ENCODE measurements at places on chromosomes 2 and 18.

DNA sequence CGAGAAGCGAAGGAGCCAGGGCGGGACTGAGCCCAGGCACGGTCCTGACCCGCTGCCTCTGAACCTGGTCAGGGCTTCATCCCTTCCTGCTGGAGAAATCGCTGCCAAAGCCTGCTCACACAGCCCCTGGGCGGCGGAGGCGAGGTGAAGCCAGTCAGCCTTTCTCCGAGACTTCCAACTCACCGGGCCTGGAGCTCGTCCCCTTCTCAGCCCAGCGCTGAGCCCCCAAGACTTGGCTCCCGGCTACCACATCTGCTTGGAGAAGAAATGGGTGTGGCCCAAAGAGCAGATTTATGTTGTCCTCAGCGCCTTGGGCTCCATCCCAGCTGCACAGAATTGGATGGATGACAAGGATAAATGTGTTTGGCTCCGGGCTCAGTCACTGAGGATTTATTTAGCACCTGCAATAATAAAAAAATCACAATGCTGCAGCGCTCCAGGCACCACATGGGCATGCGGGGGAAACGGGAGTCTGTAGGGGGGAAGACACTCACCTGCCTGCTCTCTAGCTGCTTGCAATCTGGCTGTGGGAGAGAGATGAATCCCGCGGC, 64.9 kb downstream of the ACTR2 start:
- no peak for DNase-seq

- no peak for DNase-seq
Measured at GRCh38 chr2:72292433-72292832, 144.8 kb upstream of the CYP26B1 start.

DNA sequence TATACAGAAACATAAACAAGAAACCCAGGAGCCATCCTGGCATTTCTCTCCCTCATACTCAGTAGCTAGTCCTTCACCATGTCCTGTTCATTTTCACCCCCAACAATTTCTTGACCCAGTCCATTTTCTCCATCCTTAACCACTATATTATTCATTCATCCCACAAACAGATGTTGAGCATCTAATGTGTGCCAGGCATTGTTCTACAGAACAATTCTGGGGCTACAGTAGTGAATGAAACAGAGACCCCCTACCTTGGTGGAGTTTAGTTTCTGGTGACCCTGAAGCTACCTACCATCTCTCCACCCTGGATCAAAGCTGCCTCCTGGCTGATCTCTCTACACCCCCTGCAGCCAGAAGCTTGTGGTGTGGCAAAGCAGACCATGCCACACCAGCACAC, 27.5 kb upstream of the BZW1 start:
- no peak for DNase-seq

DNA sequence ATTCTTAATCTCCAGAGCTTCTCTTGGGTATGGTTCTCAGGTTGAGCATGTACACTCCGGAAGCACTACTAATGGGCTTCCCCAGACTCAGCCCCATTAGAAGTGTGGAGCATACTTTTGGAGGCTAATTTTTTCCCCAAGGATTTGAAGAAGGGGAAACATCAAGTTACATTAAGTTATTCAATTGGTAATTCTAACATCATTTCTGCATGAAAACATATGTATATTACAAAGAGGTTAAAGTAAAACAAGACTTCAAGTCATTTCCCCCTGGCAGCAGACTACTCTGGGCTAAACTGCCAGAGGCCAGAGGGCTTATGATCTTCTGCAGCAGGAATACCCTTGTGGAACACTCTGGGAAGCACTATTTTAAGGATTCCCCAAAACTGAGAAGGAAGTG, 227.7 kb upstream of the STK17B start:
- no peak for DNase-seq

- no peak for DNase-seq
Measured at GRCh38 chr2:208163489-208163888, at the start of gene CRYGA. CRYGA (minus strand) TSS chr2:208163589; CDS start chr2:208163556, 33 bp downstream.

GRCh38 chr2:4792126-4792525, 900.1 kb upstream of the SOX11 start:
- no peak for DNase-seq

- no peak for DNase-seq
Measured at GRCh38 chr2:3284657-3285630, 92.7 kb downstream of the EIPR1 start.

- no peak for DNase-seq
Measured at GRCh38 chr2:136057802-136058140, 60.2 kb downstream of the CXCR4 start.

DNA sequence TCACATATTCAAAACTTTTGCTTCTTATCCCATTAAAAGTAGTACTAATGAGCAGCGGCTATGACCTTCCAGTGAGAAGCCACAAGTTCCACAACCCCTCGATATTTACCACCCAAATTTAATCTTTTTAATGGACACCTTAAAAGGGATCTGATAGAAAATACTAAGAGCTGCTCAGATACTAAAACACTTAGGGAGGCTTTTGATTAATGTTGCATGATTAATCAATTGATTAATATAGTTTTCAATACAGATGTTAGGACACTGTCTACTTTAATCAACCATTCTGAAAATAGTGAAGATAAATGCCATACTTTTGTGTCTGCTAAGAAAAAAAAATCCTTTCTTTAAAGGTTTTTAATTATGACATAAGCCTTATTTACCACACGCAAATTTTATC, 1312.8 kb upstream of the ACVR2A start:
- no peak for DNase-seq

DNA sequence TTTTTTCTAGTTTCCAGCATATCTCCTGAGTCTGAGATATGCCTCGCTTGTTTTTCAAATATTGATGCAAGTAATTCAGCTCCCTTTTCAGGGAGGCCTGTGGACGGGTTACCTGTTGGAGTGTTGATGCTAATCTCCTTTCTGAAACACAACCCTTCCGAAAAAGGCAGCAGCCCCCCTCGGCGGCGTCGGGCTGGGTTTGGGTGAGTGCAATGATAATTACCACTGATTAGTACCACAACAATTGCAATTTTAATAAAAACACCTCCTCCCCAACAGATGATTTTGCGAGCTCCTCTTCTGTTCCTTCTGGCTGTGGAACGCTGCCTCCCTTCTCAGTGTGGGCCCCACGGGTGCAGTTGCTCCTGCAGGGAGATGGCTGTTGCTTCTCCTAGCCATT, 66.3 kb downstream of the PTGR3 start:
- peak; percentile 44 for DNase-seq

GRCh38 chr2:39356922-39357639, 80.0 kb downstream of the MAP4K3 start:
- no peak for DNase-seq

GRCh38 chr2:41283079-41283775, 764.6 kb upstream of the PKDCC start:
- no peak for DNase-seq

DNA sequence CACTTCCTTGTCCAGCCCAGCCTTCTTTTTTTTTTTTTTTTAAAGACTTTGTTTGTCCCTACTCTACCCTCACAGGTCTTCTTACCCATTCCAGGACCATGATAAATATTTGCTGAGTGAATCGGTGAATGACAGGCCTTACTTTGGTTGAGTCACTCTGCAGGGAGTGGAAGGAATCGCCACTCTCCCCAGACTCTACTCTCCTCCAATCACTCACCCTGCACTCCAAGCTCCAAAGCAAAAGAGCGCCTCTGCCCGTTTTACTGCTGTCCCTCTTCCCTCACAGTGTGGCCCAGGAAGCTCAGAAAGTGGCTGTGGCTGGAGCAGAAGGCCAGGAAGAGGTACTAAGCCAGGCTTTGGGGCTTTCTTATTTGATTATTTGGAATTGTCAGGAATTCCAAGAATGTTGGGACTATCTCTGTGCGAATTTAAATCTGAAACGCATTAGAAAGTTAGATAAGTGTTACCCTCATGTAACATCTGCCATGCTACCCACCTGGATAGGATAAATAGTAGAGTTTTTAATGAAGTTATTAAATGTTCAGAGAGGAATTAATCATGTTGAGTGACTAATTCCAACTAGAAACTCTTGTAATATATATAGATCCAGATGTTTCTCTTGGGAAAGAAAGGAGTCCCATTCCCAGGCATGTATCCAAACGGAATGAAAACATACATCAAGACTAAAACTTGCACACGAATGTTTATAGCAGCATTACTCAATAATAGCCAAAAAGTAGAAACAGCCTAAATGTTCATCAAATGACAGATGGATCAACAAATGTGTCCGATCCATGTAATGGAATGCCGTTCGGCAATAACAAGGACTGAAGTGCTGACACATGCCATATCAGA, 43.0 kb upstream of the CHMP1B start:
- DNase-seq: no peak

GRCh38 chr18:8298186-8298585, 311.1 kb upstream of the RAB12 start:
- DNase-seq: no peak

- no peak for DNase-seq
Measured at GRCh38 chr2:109497463-109497862, 116.3 kb downstream of the SEPTIN10 start.

GRCh38 chr2:168005586-168005985, 241.8 kb downstream of the STK39 start:
- no peak for DNase-seq

GRCh38 chr18:50622865-50623393, 63.0 kb downstream of the MAPK4 start:
- peak; percentile 10 for DNase-seq

DNA sequence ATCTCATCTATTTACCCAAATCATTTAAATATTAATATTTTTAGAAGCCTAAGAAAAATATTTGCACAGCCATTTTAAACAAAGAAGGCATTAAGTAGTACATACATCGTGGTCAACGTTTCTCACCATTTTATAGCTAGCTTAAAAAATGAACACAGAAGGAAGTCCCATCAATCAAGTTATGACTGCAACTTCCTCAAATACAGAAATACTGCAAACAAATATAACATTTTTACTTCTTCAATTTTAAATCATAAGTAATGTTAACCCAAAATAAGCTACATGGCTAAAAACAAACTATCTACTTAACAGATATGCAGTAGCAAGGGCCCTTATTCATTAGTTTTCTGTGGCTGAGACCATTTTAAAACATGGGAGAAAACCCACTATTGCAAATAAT, 30.6 kb downstream of the ITSN2 start:
- no peak for DNase-seq

- DNase-seq: no peak
Measured at GRCh38 chr2:31863867-31864266, 146.9 kb downstream of the MEMO1 start.

- DNase-seq: peak; percentile 50
Measured at GRCh38 chr18:78799382-78800089, 180.1 kb upstream of the SALL3 start.

DNA sequence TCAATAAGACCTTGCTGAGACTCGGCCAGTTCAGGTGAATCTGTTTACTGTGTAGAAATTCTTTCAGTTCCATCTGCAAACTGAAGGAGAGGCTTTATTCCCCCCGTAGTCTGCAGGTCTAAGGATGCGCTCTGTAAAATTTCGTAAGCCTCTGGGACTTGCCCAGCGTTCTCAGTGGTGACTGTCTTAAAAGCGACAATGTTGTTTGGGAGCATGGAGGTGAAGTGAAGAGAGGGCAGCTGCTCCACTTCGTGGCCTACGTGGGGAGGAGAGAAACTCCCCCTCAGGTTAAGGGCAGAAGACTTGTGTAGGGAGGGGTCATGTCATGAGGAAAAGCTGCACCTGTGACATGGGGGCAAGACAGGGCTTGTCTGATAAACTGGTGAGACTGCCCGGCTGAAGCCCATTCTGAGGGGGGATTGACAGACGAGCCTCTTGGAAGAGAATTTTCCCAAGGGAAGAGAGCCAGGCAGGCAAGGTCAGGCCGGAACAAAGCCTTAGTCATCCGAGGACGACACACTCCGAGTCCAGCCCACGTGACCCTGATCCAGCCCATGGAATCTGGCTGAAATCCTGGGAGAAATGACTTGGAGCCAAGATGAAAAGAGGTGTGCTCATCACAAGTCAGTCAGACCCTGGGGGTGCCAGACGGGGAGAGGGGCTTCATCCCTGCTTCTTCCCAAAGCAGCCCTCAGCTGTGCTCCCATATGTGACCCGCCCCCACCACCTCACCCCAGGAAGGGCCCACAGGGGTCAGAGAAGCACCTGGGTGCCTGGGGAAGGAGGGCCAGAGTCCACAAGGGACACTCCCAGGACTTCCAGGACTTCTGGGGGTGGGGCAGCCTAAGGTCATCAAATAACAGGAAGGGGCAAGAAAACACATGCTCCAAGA, 88.5 kb upstream of the SH3BP4 start:
- no peak for DNase-seq

DNA sequence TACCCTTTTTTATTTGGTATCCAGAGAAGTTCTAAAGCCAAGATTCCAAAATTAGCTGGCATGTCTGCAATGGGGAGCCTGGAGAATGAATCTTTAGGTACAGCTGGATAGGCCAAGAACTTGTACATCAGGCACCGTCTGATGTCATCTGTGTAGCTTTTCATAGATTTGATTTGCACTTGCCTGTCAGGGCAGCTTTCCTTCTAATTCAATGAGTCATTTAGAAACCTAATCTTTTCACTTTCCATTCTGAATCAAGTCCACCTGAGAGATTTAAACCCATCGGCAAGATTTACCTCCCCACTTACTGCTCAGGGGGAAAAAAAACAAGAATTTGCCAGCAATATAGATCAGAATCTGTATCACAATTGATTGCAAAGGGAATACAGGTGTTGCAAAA, 60.9 kb upstream of the ACAA2 start:
- DNase-seq: no peak

DNA sequence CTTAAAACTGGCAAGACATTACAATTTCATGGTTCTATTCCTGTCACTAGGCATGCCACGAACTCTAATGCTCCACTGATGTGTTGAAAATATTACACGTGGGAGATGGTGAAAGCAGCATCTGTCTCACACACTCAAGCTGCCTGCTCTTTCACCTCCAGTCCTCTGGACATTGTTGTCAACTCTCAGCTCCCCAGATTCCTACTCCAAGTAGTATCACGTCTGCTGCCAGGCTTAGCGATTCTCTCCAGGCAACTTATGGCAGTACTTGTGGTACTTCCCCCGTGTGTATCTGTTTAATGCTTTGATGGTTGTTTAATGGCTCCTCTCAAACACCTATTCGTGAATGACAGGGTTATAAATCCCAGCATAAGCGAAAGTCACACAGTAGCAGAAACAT, 103.8 kb downstream of the TMEFF2 start:
- DNase-seq: no peak

DNA sequence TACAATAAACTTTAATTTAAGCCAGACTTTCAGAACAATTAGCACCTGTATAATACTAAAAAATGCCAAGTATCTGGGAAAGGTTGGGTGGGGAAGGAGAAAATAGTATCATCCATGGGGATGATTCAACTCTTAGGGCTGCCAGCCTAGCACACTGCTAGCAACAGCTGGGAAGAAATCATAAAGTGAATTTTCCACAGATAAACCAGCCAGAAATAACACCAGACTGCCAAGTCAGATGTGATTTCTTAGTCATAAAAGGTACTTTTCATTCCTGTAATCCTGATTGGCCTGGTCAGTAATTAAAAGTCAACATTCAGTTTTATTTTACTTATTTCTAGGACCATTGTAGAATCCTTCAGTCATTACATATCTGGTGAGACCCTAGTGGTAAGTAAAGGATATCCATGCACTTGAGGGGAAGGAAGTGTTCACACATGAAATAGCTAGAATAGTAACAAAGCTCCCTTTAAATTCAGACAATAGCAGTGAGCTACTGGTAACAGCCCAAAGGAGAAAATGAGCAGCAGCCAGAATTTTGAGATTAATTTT, 59.4 kb downstream of the LIMS1 start:
- DNase-seq: no peak

GRCh38 chr2:106843910-106844250, 42.1 kb downstream of the ST6GAL2 start:
- no peak for DNase-seq

GRCh38 chr18:476251-476664, 24.2 kb downstream of the COLEC12 start:
- DNase-seq: no peak

GRCh38 chr18:48680339-48681250, 141.8 kb downstream of the CTIF start:
- peak; percentile 93 for DNase-seq

GRCh38 chr18:72128649-72129048, 415.5 kb downstream of the CBLN2 start:
- DNase-seq: no peak
